ENCODE measurements at places on chromosomes 12 and 14.

DNA sequence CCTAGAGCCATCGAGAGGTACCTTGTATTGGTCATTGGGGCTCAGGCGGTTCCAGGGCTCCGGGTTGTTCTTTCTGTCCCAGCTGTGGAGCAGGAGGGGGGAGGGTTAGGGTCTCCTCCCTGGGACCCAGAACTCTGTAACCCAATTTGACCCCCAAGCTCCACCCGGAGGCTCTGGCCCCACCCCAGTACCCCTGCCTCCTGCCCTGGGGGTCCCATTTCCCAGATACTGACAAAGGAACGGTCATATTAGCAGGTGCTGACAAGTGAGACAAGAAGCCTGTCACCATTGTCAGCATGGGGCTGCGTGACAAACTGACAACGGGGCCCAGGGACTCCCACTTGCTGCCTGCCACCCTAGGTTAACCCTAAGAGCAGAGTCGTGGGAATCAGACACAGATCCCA is 6.2 kb downstream of the SHMT2 start:
- DNase-seq, result no peak

DNA sequence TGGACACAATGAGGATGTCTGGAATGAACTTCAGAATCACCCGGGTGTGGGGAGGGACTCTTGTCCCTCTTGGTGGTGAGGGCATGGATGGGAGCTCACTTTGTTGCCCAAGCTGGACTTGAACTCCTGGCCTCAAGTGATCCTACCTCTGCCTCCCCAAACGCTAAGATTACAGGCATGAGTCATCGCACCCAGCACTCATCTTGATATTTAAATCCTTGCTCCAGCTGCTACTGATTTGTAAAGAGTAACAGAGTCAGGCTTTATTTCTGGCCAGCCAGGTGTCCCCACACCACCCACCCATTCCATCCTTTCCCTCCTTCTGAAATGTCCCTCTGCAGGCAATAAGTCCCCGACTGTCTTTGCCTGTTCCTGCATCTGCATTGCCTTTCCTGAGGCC is 4.9 kb downstream of the DDX54 start:
- DNase-seq, result no peak

DNA sequence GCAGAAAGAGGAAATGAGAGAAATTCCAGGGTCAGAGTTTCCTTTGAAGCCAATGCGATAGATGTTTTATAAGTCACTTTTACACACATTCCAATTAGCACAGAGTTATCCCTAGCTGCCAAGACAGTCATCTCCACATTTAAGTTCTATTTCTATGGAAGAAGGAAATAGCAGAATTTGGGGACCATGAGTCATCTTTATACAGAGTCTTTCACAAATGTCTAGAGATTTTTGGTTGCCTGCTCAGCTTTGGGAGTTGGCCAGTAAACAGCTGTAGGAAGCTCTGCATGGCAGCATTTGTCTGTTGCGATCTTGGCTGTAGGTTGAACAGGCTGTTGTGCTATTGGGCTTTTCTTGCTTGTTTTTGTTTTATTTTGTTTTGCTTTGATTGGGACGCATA is 884.3 kb downstream of the GALC start:
- DNase-seq, result no peak

DNA sequence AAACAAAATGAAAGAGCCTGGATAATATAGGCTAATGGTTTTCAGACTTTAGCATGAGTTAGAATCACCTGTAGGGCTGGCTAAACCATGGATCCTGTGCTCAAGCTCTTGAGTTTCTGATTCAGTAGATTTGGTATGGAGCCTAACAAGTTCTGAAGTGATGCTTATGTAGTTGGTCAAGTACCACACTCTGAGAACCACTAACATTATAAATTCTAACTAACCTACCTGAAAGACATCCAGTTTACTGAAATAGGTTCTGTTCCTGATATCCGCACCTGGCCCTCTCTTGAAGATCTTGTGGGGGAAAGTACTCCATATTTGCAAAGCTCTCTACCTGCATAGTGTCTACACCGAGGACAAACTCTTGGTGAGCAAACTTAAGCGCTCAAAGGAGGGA is 59.4 kb upstream of the VSX2 start:
- no peak for DNase-seq

GRCh38 chr12:28367993-28368392 is 177.7 kb downstream of the CCDC91 start:
- no peak for DNase-seq

DNA sequence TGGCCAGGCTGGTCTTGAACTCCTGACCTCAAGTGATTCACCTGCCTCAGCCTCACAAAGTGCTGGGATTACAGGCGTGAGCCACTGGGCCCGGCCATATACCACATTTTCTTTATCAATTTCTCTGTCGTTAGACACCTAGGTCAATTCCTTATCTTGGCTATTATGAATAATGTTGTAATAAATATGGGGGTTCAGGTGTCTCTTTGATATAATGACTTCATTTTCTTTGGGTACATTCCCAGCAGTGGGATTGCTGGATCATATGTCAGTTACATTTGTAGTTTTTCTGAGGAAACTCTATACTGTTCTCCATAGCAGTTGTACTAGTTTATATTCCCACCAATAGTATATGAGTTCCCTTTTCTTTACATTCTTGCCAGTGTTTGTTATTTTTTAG is 67.8 kb upstream of the DDHD1 start:
- no peak for DNase-seq

DNA sequence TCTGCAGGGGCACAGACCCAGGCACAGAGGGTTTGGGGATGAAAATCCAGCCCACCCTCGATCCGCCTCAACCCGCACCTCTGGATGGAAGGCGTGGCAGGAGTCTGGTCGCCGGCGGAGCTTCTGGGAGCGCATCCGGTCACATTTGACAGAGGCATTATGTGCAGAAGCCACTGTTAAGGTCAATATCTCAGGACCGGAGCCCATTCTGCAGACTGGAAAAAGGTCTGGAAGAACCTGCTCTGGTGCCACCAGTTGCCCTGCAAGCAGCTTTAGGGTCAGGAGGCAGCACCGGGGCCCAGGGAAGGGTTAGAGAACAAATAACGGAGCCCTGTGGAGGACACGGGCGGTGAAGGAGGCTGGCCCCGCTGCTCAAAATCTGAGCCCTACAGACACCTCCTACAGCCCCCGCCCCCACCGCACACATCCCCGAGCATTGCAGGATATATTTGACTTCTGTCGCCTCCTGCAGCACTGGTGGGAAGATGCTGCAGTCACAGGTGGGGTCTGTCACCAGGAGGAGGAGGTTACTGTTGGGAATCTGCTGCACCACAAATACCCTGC is 25.1 kb upstream of the LRTM2 start:
- no peak for DNase-seq

GRCh38 chr12:24945039-24945438 is 3.9 kb downstream of the BCAT1 start:
- no peak for DNase-seq

GRCh38 chr14:96095581-96096476 is 56.7 kb downstream of the C14orf132 start:
- no peak for DNase-seq

DNA sequence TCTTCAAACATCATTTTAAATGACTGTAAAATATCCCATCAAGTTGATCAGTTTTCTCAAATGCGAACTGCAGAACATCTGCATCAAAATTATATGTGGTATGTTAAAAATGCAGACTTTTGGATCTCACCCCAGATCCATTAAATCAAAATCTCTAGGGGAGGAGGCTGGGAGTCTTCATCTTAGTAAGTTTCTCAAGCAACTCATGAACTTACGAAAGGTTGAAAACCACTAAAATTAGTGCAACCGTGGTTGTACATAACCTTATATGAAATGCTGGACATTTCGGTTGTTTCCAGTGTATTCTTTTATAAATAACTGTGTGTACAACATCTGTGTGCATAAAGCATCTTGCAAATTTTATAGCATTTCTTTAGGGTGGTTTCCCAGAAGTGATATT is 39.2 kb downstream of the ZFP36L1 start:
- no peak for DNase-seq

- DNase-seq, result no peak
Observed at GRCh38 chr12:80269803-80270552, 170.6 kb downstream of the OTOGL start.

DNA sequence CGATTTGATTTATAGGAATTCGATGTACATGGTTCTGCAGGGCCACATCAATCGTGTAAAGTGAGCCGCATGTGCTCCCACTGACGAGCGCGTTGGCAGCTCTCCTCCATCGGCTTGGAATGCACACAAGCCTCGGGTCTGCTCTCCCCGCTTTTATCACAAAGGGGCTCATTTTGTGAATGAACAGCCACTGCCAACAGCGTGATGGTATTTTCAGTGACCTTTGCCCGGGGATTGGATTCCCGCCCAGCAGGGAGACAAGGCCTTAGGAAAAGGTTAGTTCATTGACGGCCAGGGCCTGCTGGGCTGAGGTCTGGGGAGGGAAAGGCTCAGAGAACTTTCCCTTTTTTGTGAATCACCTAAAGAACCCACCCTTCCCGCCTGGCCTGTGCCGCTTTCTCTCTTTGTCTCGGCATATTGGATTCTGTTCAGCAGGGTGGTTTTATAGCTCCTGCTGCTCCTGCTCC is 232.1 kb downstream of the MSRB3 start:
- DNase-seq, result no peak

DNA sequence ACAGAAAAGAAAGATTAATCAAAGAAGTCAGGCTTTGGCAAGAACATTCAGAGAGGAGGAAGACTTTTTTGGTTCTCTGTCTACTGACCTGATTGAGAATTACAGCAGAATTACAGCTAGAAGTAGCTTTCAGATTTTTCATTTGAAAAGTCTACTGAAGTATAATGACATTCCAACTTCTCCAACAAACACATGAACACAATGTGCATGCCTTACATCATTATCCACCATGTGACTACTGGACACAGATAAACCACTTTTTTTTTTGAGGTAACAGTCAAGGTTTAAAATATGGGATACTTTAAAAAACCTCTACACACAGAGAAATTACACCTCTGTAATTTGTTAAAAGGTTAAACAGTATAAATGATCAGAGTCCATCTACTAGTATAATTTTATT is 12.3 kb downstream of the BTBD7 start:
- DNase-seq, result no peak

Measured in omental fat pad (tissue), 4 donors.